ENCODE measurements at places on chromosomes 3 and 15.

DNA sequence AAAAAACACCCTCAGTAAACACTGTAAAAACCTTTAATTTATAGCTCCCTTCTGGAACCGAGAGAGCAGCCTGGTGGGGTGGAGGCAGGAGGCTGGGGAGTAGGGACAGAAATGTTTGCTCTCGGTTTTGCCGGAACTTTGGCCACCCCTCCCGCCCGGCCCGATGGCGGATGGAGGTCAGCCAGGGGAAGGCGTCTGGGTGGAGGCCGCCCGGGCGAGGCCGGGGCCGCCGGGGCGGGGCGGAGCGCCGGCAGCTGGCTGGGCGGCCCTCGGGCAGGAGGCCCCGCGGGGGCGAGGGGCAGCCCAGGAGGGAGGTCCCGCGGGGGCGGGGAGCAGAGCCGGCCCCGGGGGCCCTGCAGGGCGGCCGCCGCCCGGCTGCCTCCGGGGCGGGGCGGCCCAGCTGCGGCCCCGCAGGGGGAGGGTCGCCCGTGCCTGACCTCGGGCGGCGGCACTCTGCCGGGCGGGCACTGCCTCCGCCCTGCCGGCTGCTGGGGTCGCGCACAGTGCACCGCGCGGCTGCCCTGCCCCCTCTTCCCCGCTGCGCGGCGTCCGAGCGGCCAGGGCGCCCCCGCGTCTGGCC is 829 bp upstream of the SKIL start:
- peak; percentile 95 for DNase-seq

GRCh38 chr15:83282776-83283137 is 1.7 kb downstream of the BNC1 start:
- no peak for DNase-seq

DNA sequence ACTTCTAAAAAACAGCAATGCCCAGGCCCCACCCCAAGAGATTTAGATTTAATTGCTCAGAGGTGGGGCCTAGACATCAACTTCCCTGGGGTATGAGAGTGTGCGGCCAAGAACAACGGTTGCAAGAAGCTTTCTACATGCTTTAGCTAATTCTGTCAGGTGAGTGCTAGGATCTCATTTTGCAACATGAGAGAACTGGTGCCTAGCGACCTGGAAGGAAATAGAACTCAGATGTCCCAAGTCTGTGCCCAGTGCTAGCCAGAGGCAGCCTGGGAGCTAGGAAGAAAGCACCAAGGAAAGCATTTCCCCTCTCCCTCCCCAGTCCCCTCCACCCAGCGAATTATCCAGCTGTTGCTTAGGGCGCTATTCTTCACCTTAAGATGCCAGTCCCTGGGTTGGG is 22.9 kb upstream of the HRH1 start:
- no peak for DNase-seq

DNA sequence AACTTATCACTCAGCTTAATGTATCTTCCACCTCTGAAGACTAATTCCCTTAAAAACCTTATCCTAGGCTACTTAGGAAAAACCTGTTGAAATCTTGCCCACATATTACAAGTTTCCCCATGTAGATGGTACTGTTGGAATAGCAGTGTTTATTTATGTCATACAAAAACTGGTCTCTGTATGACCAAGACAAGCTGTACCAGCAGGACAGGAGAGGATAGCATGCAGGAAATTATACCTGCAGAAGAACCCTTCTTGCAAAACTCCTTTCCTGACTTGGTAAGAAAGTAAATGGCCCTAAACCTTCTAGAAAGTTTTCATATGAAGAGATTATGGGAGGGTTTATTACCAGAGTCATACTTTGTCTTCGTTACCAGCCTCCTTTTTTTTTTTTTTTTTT is 25.3 kb upstream of the RNF111 start:
- no peak for DNase-seq

- DNase-seq = no peak
Observed at GRCh38 chr15:71333136-71333700, 217.9 kb downstream of the THSD4 start.

DNA sequence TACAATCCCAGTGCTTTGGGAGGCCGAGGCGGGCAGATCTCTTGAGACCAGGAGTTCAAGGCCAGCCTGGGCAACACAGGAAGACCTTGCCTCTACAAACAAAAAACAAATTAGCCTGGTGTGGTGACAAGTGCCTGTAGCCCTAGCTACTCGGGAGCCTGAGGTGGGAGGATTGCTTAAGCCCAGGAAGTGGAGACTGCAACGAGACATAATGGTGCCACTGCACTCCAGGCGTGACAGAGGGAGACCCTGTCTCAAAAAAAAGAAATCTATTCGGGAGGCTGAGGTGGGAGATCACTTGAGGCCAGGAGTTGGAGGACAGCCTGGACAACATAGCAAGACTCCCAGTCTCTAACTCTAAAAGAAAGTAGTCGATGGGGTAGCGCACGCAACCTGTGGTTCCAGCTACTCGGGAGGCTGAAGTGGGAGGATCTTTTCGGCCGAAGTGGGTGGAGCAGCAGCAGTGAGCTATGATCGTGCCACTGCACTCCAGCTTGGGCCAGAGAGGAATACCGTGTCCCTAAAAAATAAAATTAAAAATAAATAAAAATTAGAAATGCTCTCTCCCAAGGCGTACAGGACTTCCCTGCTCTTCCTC is 775 bp downstream of the C3orf33 start:
- no peak for DNase-seq

- no peak for DNase-seq
Observed at GRCh38 chr3:197564097-197564843, 8.5 kb upstream of the BDH1 start.

DNA sequence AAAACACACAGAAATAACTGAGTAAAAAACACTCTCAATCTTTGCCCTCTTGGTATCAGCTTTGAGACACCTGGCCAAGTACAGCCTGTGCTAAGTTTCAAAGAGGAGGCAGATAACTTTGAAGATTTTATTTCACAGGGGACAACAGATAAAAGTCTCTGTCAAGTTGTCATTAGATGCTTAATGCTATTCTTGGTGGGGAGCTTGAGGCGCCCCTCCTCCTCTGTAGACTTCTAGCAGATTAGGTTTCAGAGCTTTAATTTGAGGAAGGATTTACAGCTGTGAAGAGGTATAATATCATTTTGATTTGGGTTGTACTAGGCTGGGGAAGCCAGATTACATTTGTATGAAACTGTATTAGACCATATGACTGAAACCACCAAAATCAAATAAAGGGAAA is 620.3 kb downstream of the FHIT start:
- DNase-seq = no peak

DNA sequence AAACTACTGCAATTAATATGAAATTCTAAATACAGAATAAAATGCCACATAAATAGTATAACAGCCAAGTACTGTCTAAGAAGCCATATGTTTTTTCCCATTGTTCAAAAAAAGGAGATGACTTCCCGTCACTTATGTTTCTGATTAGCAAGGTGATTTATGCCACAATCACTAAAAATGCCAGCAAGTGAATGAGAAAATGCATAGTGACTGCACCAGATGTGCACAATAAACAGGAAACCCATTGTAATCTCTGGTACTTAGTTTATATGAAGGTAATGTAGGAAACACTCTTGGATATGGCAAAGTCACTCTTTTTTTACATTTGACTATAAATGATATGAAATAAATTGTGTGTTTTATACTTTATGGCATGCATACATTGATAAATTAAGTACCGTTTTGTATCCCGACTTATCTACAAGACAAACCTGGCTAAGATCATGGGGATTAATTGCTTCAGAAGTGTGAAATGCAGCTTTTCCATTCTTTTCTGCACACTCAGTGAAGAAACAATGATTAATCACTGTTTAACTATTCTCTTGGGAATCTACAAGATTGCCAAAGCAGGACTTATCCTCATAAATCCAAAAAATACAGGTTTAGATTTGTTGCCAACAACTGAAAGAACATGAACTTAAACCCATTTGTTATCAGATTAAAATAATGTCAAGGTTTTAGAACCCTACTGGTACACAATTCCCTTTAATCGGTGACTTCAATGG is 164.5 kb downstream of the TBC1D5 start:
- DNase-seq = no peak

DNA sequence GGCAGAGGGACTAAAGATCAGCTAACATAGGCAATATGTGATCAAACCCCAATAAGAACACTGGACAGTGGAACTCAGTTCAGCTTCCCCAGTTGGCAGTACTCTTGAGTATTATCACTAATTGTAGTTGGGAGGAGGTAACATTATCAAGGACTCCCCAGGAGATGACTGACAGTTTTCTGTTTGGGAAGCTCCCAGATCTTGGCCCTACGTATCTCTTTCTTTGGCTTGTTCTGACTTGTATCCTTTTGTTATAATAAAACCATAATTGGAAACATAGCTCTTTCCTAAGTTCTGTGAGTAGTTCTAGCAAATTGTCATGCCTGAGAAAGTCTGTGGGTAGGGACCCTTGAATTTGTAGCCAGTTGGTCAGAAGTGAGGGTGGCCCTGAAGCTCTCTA is 316.4 kb downstream of the ZNF621 start:
- no peak for DNase-seq

- no peak for DNase-seq
Observed at GRCh38 chr15:92971713-92972112, 71.6 kb downstream of the CHD2 start.

GRCh38 chr3:121835465-121835801 is 424 bp downstream of the EAF2 start:
- DNase-seq = no peak

GRCh38 chr3:183493296-183494045 is 62.0 kb downstream of the KLHL6 start:
- no peak for DNase-seq

DNA sequence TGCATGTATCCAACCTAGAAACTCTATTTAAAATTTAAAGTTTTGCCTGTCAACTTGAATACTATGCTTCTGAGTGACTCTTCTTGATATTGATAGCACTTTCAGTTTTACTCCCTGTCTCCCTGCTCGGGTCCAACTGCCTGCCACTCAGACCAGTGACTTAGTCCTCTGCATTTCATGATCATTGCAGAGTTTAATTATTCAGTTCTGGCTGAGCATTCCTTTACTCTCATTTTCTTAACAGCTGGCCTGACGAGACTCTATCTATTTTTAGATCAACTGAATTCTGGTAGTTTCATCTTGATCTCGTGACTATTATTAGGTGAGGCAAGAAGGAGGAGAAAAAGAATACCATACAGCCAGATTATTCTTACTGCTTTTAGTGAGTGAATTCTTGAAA is 617.4 kb downstream of the SI start:
- DNase-seq = no peak
